ENCODE measurements at places on chromosomes 6 and 20.

DNA sequence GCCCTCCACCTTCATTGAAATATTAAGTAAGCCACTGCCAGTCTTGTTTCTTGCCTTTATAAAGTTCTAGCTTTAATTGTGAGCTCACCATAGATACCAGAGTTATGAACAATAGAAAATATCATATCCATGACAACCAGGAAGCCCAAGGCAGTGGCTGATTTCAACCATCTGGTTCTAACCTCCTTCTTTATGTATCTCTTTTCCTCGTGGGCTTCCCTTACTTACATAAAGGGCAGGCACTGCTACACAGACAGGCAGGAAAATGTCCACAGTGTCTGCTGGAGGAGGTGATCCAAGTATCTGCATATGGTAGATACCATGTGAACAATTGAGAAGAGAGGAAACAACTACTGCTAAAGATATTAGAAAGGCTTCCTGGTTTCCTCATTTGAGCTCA lies 65.2 kb upstream of the PRND start:
- no peak for DNase-seq

GRCh38 chr6:68497927-68498326 lies 137.2 kb upstream of the ADGRB3 start:
- no peak for DNase-seq

DNA sequence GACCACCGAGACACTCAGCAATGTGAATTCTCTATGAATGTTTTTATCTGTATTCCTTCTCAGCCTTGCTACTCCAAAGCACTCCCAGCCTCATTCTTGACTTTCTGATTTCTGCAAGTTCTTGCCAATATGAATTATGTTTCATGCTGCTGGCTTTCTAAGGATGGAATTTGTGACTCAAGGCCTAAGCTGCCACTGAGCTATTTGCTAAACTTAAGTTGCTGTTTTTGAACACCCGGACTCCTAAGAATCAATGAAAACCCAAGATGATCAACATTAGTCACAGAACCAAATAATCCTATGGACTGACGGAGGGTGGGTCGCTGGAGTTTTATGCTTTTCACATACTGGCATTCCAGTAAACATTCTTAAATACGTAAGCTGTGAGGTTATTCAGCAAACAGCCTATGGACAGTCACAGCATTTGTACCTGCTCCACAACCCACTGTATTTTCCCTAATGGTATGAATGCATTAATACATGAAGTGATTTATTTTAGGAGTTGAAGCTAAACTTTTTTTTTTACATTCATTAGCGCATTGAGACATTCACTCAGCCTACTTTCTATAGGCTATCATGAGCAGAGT lies 8.2 kb upstream of the PXDC1 start:
- DNase-seq, result no peak

GRCh38 chr20:8530022-8530421 lies 398.0 kb downstream of the PLCB1 start:
- DNase-seq, result no peak

- no peak for DNase-seq
These were observed 1.9 kb downstream of the POU3F2 start for GRCh38 chr6:98836025-98836961.

DNA sequence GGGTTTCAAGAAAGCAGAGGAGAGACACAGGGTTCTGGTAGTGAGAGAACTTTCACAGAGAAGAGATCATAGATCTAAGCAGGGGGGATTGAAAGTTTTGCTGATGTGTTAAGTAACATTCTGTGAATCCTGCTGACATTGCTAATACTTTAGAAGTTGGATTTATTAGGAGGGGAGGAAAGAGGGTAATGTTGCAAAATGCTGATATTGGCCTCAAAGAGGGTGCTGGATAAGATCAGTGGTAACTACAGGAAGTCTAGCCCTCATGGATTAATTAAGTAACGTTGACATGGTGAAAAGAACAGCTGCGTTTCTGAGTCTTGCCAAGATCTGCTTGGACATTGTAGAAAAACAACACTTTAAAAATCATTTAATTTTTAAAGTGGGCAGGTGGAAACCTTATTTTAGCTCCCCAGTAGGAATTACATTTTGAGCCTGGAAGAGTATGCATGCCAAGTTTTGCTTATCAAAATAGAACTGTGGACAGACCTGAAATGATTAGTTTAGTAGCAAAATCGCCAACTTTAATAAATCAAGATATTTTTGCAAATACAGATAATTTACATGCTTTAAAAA lies 606.0 kb upstream of the HTR1E start:
- DNase-seq, result no peak

DNA sequence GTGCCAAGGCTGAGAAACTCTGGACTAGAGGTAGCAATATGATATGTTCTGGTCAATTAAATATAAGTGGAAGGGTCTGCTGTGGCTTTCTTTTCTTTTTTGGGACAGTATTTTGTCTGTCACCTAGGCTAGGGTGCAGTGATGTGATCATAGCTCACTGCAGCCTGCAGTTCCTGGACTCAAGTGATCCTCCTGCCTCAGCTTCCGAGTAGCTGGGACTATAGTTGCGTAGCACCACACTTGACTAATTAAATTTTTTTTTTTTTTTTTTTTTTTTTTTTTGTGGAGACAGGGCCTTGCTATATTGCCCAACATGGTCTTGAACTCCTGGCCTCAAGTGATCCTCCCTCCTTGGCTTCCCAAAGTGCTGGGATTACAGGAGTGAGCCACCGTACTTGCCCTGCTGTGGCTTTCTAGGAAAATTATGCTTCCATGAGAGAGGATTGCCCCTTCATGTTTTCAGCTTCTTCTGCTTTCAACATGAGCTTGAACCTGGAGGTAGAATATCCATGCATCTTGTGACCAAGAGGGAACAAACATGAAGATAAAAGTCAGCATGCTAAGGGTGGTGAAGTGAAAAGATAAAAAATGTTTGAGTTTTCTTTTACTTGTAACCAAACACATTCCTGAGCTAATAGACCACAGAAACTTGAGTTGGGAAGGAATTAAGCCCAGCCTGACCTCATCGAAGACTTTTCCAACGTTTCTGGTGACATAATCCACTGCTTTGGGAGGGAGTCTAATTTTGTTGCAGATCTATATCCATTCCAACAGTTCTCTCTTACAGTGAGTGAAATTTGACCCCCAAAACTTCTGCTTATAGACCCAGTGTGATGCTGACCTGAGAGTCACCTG lies 75.1 kb downstream of the CARMIL1 start:
- DNase-seq, result no peak

DNA sequence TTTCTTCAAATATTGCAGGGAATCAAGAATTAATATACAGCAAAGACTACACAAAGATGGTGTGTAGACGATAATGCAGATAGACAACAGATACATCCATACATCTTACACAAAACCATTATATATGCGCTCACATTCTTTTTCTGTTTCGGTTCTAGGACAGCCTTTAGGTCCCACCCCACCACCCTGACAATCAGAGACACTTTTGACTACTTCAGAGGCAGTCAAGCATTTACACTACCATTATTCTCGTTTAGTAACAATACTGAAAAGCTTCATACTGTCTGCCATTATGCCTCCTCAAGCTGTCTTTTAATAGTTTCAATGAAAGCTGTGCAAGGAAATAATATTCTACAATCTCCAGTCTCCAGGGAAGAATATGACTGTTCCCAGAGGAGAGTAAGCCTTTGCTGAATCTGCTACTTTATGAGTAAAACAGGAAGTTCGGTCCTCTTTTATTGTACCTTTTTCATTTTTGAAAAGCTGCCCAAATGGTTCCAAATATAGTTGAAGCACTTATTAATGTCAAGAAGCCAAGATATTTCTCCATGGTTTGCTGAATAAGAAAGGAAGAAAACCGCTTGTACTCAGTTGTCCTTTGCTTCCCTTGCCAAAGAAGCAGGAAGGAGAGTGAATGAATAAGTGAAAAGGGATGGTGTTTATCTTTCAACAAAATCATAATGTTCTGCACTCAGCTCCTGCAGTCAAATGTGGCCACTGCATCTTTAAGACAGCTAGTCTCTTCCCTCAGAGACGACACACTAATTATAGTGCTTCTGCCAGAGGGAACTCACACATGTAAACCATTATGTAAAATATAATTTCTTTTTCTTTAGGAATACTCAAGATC lies 468.3 kb downstream of the CDC5L start:
- no peak for DNase-seq

DNA sequence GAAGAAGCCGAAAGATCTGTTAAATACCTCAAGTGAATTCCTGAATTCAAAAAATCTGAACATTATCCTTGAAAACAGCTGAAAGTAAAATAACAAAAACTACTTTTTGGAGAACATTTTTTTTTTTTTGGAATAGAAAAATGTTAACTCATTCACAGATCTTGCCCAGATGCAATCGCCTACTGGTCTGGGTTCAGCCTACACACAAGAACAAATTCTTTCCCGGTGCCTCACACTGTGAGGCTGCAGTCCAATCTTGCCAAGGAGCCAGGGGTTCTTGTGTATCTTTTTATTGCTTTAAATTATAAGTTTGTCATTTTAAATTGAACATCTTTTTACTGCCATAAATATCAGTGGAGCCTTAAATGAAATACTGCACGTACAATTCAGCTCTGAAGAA lies 41.2 kb upstream of the TMEM200A start:
- DNase-seq, result no peak

DNA sequence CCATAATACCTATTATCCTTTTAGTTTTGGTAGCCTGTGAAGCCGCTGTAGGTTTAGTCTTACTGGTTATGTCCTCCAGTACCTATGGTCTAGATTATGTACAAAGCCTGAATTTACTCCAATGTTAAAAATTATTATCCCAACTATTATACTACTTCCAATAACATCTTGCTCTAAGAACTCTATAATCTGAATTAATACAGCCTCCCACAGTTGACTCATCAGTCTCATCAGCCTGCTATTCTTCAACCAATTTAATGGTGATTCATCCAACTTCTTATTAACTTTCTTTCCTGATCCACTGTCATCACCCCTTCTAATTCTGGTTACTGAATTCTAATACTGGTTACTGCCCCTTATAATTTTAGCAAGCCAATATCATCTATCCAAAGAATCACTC lies 370.3 kb upstream of the OPRM1 start:
- DNase-seq, result no peak

GRCh38 chr6:137926207-137926731 lies 59.2 kb downstream of the TNFAIP3 start:
- DNase-seq, result no peak

DNA sequence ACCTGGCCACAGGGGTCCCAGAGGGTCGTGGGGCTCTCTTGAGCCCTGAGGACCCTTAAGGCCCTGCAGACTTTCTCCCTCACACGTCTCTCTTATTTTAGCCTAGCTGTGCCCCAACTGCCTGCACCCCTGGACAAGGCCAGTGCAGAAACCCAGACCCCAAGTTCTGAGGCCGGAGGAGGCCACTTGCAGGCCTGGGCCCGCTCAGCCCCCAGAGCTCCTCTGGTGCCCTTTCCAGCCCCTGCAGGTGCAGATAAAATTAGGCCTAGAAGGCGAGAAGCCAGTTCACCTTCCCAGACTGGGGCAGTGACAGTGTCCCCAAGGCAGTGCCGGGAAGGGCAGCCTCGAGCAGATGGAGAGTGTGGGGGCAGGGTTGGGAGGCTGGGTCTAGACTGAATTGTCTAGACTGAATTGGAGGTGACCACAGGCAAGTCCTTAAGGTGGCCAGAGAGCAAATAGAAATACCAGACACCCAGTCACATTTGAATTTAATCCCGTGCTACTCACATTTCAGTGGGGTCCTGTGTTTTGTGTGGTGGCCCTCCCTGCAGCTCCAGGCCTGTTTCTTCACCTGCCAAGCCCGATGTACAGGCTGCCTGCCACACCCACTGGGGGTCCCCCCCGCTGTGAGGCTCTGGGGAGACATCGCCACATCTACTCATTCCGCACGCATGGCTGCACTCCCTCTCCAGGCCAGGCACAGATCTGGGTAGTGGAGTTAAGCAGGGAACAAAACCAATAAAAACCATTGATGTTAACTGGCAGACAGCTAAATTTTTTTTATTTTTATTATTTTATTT lies 8.6 kb upstream of the IP6K3 start:
- DNase-seq, result no peak

- DNase-seq, result no peak
These were observed 162.3 kb downstream of the TPBG start for GRCh38 chr6:82525775-82526495.

DNA sequence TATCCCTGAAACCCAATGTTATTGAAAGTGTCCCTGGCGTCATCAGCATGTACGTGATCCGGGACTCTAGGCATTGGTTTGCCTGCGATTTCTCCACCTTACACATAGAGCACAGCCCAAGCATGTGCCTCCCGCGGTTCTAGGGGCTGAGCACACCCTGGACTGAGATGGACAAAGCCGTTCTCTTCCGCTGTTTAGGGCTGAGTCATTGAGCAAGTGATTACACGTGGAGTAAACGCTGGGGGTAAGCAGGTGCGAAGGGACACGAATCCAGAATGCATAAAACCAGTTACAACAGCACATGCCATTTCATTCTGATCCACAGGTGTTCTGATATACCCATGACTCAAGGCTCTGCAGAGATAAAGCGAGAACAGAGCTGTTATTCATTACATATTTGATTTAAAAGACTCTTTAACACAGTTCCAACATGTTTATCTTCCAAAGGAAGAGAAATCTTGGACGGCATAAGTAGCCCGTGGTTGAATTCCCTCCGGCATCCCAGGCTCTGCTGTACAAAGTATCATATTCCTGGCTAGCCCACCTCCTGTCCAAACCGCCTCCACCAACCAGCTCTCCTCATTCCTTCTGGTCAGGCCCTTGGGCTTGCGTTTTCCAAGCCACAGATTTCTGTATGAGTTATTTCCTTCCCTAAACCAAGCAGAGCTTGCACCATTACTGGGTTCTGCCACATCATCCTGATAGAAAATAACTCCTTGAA lies 36.1 kb upstream of the THBS2 start:
- no peak for DNase-seq

DNA sequence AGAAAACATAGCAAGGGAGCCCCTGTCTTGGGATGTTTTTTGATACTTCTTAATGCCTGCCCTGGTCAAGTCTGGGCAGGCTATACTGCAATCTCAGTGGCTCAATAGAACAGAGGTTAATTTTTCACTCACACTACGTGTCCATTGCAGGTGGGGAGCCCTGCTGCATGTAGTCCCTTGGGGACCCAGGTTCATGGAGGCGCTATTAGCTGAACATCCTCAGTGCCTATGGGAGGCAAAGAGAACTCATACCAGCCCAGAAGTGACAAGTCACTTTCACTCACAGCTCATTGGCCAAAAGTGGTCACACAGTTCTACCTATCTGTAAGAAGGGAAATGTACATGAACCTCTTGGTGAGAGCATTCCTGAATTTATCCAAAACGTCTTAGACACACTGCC lies 23.2 kb downstream of the CGA start:
- no peak for DNase-seq

- no peak for DNase-seq
These were observed 189.2 kb upstream of the FERMT1 start for GRCh38 chr20:6311841-6312655.
